ENCODE measurements at places on chromosomes 4 and X. TPM values are rescaled to one million over a fixed set of nuclear protein-coding genes. Genes with fewer than 3 reads are reported as not detected.

DNA sequence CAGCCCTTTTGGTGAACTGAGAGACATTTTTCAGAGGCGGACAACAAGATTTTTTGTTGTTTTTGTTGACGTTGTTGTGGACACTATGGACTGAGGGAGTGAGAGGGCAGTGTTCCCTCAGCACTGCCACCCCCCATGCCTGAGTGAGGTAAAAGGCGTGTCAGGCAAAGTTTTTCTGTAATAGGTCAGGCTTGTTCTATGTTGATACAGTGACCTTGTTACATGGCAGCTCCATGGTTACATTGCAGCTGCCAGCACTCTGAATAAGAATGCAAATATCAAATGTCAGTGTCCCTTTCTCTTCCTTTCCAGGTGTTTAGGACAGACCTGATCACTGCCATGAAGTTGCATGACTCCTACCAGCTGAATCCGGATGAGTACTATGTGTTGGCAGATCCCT is 36.6 kb downstream of the JADE1 start:
- no peak for DNase-seq

DNA sequence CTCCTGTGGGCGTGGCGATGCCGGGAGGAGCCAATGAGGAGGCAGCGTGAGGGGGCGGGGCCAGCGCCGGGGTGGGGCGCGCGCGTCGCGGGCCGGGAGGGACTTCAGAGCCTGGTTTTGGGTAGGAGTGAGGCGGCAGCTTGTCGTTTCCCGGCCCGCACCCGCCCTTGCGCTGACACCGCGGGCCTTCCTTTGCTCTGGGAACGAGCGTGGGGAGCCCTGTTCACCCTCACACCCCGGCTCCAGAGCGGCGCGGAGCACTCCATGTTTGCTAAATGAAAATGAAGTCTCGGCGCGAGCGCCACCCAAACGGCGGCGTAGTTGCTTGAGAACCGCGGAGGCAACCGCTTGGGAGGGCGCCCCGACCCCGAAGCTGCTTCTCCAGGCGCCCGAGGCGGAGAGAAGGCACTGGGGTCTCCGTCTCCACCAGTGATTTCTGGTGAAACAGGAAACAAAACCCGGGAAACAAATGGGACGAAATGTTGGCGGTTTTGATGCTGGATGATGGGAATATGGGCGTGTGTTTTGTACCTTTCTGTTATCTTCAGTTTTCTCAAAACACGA is 497 bp upstream of the GRPEL1 start:
- no peak for DNase-seq

- DNase-seq: no peak
Observed at GRCh38 chrX:24166078-24166477, 16.5 kb downstream of the ZFX start.

DNA sequence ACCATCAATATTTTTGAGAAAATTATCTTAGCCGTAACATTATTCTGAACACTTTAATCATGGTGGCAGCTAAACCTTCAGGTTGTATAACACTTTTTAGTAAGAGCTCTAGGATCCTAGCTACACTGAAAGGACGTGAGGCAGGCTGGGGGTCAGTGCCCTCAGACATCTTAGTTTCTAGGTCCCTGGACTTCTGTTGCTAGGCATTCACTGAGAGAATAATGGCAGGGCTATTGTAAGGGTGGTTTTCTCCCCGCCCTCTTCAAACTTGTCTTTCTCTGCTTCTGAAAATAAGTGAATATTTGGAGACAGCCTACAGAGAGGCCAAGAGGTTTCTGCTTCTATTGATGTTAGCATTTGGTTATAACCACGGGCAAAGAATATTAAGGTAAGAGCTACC is 15.4 kb upstream of the MMRN1 start:
- DNase-seq: no peak

GRCh38 chr4:29966386-29966785 is 753.8 kb upstream of the PCDH7 start:
- DNase-seq: no peak

DNA sequence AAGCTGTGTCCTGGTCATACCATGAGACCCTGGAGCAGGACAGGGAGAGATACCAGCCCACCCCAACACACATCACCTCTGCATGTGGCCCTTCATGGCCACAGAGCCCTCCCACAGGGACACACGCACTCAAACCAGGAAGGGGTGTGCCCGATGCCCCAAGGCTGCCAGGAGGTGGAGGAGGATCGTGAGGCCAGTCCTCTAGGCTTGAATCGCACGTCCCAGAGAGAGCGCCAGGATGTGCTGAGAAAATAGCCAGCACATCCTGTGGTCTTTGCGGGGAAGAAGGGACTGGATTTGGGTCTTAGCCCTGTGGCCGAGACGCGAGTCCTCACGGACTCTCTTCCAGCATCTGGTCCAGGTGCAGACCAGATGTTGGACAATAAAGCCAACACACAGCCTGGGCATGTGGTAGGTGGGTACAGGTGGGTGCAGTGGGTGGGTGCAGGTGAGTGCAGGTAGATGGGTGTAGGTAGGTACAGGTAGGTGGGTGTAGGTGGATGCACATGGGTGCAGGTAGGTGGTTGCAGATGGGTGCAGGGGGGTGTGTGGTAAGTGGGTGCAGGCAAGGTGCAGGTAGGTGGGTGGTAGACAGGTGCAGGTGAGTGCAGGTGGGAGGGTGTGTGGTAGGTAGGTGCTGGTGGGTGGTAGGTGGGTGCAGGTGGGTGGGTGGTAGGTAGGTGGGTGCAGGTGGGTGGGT is 94.3 kb upstream of the AFAP1 start:
- DNase-seq: no peak

GRCh38 chr4:20119141-20119540 is 132.6 kb upstream of the SLIT2 start:
- no peak for DNase-seq

- no peak for DNase-seq
Observed at GRCh38 chr4:24000470-24000831, 110.6 kb upstream of the PPARGC1A start.

- no peak for DNase-seq
Observed at GRCh38 chr4:168972596-168972995, 37.5 kb downstream of the CBR4 start.

DNA sequence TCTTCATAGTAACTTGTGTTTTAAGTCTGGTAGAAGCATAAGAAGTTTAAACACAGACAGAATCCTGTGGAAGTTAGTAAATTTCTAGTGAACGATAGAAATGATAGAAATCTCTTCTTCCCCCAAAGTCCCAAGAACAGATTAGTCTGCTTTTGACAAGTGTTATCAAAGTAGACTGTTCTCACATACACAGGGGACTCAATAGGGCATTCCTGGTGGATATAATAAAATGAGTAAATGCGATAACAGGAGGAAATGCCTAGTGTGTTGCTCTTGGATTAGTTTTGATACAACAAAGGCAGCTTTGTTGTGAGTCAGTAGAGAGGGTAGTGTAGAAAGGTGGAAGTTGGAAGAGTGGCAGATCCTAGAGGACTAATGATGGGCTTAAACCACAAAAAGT is 43.5 kb downstream of the CLCN3 start:
- no peak for DNase-seq

DNA sequence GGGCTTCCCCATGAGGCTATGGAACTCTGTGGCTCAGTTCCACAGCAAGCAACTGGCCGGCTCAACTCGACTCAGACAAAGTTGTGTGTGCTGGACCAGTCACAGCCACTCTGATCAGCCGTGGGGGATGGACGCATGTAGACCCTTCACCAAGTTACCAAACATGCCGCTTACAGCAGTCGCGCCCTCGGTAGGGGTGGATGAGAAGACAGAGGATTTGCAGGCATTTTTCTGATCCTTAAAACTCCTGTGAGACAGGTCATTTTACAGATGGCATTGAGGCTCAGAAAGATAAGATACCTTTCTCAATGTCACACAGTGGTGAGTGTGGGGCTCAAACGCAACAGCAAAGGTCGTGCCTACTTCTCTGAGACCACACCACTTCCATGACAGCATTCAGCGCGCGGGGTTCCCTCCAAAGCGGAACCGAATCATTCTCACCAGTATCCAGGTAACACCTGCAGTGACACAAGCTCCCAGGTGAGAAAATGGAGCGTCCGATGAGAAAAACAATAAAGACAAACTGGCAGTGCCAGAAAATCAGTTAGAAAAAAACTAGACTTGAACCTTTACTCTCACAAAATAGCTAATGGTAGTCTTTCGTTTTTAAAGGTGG is 83.6 kb downstream of the RELL1 start:
- no peak for DNase-seq

- no peak for DNase-seq
Observed at GRCh38 chr4:15451181-15451865, 18.4 kb upstream of the CC2D2A start.

- DNase-seq: no peak
Observed at GRCh38 chr4:67894659-67895058, 10.9 kb upstream of the TMPRSS11D start.

DNA sequence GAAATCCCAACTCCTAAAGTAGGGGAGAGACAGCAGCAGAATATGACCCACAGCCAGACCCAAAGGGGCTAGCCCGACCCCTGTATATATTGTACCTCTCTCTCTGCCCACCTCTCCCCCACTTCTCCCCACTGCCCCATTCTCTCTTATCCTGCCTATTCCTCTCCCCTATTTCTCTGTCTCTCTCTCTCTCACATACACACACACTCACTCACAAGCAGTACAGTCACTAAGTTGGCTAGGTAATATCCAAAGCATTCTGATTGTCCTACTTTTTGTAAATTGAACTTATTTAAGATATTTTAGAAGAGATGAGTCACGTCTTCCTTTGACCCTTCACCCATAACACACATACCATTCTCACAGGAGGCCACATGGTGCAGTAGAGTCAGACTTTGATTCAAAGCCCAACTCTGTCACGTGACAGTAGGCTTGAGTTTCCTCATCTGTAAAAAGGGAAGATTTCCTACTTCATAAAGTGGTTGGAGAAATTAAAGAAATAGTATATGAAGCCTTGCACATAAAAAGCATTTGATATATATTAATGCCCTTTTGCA is 29.5 kb downstream of the SRPX2 start:
- no peak for DNase-seq

DNA sequence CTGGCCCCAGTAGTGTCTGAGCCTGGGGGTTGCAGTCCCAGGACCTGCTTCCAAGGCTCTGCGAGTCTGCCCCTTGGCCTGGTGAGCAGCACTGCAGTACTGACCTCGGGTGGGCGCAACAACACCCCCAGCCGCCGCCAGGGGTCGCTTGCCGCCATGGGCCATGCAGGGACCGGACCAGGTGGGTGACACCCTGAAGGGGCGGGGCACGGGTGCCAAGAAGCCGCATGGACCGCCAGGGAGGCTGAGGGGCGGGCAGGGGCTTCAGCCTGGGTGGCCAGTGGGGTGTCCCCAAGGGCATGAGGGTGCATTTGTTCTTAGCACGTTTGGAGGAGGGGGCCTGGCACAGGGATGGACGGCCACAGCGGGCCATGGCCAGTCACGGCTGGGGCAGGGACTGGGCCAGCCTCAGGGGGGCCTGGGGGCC is 25.0 kb downstream of the TACC3 start:
- DNase-seq: no peak

DNA sequence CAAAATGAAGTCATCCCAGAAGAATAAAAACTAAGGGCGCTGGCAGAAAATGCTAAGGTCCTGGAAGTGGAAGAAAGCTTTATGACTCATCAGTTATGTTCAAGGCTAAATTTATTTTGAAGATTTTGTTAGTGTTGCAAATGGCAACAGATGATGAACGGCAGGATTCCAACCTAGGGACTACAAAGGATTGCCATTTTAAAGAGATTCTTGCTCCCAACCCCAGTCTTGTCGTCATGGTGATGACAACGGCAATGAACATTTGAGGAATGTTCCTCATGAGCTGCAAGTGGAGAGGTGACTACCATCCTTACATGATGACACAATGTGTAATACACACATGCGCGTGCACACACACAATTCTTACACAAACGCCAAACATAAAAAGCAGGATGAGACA is 54.4 kb upstream of the FTHL17 start:
- no peak for DNase-seq

DNA sequence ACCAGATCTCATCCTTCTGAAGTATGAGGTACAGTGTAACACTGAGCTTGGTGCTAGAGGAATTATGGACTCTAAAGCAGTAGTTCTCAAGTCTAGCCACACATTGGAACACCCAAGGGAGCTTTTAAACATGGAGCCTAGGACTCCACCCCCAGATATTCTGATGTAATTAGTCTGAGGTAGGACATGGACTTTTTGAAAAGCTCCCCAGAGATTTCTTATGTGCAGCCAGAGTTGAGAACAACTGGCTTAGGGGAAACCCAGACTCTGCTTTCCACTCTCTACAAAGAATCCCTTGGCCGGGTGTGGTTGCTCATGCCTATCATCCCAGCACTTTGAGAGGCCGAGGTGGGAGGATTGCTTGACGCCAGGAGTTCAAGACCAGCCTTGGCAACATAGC is 11.6 kb upstream of the GDPD2 start:
- no peak for DNase-seq

DNA sequence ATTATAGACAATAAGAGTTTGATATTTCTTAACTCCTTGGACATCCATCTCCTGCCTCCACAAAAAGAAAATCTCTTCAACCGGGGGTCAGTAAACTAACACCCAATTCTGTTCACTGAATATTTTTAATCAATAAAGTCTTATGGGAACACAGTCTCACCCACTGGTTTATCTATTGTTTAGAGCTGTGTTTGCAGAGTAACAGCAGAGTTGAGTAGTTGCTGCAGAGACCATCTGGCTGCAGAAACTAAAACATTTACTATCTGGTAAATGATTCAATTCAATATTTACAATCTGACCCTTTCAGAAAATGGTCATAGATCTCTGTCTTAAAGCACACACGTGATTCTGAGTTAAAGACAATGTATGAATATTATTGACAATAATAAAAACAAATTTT is 94.0 kb downstream of the TMA16 start:
- DNase-seq: no peak

- no peak for DNase-seq
Observed at GRCh38 chr4:94338681-94339351, 3.8 kb downstream of the HPGDS start.

- DNase-seq: no peak
Observed at GRCh38 chr4:41079881-41080560, 134.3 kb downstream of the APBB2 start.

GRCh38 chr4:184514121-184514988 is 40.0 kb upstream of the IRF2 start:
- DNase-seq: no peak

- no peak for DNase-seq
Observed at GRCh38 chrX:85052205-85052604, 48.5 kb downstream of the APOOL start.

The STOX2 gene
- polyA plus RNA-seq: 14.2 TPM

The ANKRD17 gene
- polyA plus RNA-seq: 94.3 TPM

The MAP7D2 gene
- 5.1 TPM for polyA plus RNA-seq

The PRDM5 gene
- 23.6 TPM for polyA plus RNA-seq

The SPANXA1 gene
- not detected for polyA plus RNA-seq

The MAPK10 gene
- 89.8 TPM for polyA plus RNA-seq

The CPZ gene
- polyA plus RNA-seq: 18.9 TPM

The TASL gene
- polyA plus RNA-seq: 0.47 TPM

Data from left kidney (tissue), 8 donors.